ENCODE measurements at places on chromosomes 4 and X.
A peak's percentile ranks its signal among the peaks of the same experiment; 100 is the strongest.

DNA sequence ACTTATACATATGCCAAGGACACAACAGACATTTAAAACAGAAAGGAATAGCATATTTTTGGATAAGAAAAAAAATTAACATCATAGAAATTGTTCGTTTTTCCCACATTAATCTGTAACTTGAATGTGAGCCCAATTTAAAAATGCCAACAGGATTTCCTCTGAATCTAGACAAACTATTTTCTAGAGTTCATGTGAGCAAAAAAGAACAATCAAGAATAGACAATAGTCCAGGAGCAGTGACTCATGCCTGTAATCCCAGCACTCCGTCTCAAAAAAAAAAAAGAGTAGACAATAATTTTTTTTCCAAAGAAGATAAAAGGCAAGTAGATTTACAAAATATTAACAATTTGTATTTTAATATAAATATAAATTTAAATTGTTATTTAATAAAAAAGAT, 73.7 kb upstream of the DUSP21 start:
- no peak for DNase-seq
- H3K27me3 ChIP-seq = no peaks in the 10 kb centered on the region
- H3K4me3 ChIP-seq = no peak overlapping the region
- H3K27ac ChIP-seq = no peak overlapping the region

DNA sequence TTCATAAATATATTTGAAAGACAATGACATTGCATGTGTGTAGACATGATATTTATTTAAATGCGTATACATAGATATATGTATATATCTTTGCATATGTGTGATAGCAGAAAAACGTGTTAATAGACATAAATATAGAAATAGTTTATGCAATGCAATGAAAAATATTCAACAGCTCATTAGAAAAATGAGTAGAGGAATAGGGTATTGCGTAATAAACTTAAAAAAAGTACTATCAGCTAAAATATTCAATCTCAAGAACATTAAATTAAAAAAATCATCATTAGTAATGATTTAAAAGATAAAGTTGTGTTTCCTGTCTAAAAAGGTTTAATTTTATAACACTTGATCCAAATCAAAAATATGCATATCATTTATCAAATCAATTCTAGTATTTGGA, 2101.5 kb upstream of the TENM3 start:
- no peaks in the 10 kb centered on the region for H3K4me1 ChIP-seq
- no peak for DNase-seq
- no peaks in the 10 kb centered on the region for H3K27me3 ChIP-seq
- H3K4me3 ChIP-seq = no peak overlapping the region
- no peak overlapping the region for H3K27ac ChIP-seq

DNA sequence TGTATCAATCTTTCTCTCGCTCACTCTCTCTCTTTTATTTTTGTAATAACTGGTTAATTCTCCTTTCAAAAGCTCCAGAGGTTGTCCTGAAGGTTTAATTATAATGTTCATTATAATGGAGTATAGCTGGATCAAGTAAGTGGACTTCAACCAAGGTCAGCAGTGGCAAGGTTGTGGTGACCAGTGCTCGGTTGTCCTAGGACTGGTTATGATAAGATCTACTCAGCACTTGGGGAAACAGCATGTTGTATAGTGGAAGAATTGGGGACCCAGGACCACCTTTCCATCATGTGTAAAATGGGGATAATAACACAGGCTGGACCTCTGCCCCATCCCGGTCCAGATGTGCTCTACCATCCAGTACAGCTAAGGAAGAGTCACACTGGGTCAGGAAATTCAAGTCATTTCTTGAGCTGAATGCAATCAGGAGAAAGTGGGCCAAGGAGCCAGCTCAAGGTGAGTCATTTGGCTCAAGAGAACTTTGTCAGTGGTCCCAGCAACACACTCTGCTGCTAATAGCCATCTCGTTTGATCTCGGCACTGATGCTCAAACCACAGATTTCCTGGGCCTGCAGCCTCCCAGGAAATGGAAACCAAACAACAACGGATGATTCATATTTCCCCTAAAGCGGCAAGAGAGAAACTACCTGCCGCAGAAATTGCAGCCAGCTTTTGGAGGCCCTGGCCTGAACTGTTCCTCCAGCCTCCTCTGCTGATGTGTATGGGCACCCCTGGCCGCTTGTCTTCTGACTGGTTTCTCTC, 123.6 kb upstream of the RBPJ start:
- H3K36me3 ChIP-seq = no peaks in the 10 kb centered on the region
- peaks cover 40% of the 10 kb centered on the region for H3K4me1 ChIP-seq
- peak overlapping the region; percentile 26 for H3K4me3 ChIP-seq
- no peaks in the 10 kb centered on the region for H3K27me3 ChIP-seq
- no peak overlapping the region for H3K27ac ChIP-seq

- H3K36me3 ChIP-seq = no peaks in the 10 kb centered on the region
- H3K4me1 ChIP-seq = no peaks in the 10 kb centered on the region
- no peak for DNase-seq
- no peak overlapping the region for H3K4me3 ChIP-seq
- no peaks in the 10 kb centered on the region for H3K27me3 ChIP-seq
Observed at GRCh38 chr4:78446619-78447018, 105.0 kb upstream of the ANXA3 start.

- H3K27me3 ChIP-seq = no peaks in the 10 kb centered on the region
- H3K4me1 ChIP-seq = no peaks in the 10 kb centered on the region
- DNase-seq = no peak
- H3K4me3 ChIP-seq = no peak overlapping the region
- no peak overlapping the region for H3K27ac ChIP-seq
- H3K36me3 ChIP-seq = no peaks in the 10 kb centered on the region
Observed at GRCh38 chrX:8141896-8142295, 29.2 kb downstream of the VCX2 start.

- H3K27ac ChIP-seq = no peak overlapping the region
- H3K27me3 ChIP-seq = no peaks in the 10 kb centered on the region
- H3K4me1 ChIP-seq = peaks cover 33% of the 10 kb centered on the region
Observed at GRCh38 chr4:3371033-3372001, 70.5 kb upstream of the HGFAC start.

Measured in CD8-positive, alpha-beta memory T cell (primary cell).